Hindlimb muscle (tissue), 1 donor: ENCODE measurements at places on chromosomes 16 and 17.

DNA sequence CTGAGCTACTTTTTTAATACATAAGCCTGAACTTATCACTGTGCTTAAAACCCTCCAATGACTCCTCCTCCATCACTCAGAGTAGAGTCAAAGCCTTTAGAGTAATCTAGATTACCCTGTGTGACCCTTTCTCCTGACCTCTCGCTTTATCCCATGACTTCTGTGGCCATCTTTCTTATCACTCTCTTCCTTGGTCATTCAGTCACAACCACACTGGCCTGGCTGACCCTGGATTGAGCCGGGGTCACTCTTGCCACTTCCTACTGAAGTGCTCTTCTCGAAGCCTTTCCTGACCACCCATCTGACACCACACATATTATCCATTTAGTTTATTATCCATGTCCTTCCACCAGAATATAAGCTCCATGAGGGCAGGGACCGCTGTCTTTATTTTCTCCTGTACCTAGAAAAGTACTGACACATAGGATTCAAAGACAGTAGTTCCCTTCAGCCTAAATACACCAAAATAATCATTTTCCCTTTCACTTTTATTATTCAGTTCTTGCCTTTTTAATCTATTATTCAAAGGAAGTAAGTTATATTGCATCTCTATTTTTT lies 28.0 kb upstream of the ABCA9 start:
- DNase-seq = no peak

GRCh38 chr17:81008140-81008539 lies 16.5 kb downstream of the CHMP6 start:
- DNase-seq = no peak

- DNase-seq = no peak
Measured at GRCh38 chr16:51818342-51818944, 667.4 kb upstream of the SALL1 start.

DNA sequence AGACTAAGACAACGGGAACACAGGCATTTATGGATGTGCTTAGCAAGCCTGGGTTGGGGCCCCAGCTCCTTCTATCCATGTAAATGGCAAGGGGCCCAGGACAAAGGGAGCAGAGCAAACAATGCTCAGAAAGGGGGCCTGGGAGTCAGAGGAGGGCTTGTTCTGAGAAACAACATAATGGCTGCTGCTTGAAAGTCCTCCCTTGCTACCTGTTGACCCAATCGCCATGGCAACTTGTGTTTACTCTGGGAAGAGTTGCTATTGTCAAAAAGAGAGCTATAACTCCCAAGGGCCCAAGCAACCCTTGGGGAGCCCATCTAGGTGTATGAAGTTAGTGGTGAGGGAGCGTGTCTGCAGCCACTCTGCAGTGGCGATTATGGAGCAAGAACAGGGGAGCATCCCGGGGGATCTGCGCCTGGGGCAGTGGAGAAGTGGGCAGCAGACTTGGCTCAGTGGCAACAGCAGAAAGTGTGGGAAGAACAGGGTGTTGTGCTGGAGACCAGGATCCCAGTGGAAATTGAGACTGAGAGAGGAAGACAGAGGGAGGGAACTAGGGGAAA lies 118.7 kb upstream of the NLRP1 start:
- no peak for DNase-seq
